NCI-H187 (cell line): ENCODE measurements at places on chromosomes 3 and 15.

GRCh38 chr3:103218793-103219192 is 784.0 kb downstream of the ZPLD1 start:
- DNase-seq, result no peak

GRCh38 chr3:1036207-1036826 is 56.5 kb upstream of the CNTN6 start:
- no peak for DNase-seq

- no peak for DNase-seq
Measured at GRCh38 chr3:37174532-37175126, at the start of gene LRRFIP2. Gene LRRFIP2 (minus strand): TSS chr3:37174582. CDS start chr3:37148983, 25,599 bp downstream.

DNA sequence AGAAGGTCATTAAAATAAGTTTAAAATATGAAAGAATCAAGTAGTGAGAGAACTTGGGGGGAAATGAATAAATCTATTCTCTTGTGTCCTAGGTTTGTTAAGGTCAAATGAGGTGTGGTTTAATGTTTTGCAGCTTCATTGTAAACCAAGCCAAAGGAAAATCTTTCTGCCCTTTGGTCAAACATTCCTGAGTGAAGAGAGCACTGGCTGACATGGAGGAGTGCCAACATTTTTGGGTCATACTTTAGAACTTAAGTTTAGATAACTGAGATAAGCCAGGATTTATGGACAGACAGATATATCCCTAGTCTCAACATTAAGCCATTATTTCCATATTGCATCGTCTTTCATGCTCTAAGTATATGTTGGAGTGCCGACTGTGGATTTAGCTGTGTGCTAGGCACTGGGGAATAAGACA is 66.4 kb downstream of the PTPRG start:
- DNase-seq, result no peak

DNA sequence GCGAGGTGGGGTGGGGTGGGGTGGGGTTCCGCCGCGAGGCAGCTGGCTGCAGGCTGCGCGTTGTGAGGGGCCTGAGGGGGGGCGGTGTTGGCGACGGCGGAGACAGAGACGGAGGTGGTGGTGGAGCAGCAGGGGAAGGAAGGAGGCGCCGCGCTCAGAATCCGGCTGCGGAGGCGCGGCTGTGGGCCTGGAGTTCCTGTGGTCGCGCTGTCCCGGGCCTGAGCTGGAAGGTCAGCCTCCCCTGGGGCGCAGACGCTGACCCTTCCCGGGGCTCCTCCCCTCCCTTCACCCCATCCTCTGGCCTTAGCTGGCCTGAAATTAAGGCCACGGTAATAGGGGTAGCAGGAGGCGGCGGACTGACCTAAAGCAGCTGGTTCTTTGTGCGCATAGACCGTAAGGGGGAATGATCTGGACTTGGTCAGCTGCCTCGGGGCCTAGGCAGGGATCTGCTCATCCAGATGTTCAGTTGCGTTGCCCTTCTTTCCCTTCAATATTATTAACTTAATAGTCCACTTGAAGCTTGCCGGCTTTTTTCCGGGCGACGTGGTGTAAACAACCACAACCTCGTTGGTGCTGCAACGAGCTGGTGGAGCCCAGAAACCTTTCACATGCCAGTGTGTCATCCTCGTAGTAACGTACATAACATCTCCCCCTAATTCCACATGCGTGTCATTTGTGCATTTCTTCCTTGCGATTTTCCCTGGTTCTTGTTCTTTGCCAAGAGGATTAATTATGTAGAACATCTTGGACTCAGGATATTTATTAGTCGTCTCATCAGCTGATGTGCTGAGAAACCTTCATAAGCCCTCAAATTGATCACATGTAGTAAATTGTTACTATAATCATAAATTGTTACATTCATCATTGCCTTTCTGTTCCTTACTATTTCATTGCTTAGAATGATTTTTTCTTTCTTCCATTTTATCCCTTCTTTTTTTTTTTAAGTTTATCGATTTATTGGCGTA is 626 bp downstream of the SEC62 start:
- peak; percentile 26 for DNase-seq

DNA sequence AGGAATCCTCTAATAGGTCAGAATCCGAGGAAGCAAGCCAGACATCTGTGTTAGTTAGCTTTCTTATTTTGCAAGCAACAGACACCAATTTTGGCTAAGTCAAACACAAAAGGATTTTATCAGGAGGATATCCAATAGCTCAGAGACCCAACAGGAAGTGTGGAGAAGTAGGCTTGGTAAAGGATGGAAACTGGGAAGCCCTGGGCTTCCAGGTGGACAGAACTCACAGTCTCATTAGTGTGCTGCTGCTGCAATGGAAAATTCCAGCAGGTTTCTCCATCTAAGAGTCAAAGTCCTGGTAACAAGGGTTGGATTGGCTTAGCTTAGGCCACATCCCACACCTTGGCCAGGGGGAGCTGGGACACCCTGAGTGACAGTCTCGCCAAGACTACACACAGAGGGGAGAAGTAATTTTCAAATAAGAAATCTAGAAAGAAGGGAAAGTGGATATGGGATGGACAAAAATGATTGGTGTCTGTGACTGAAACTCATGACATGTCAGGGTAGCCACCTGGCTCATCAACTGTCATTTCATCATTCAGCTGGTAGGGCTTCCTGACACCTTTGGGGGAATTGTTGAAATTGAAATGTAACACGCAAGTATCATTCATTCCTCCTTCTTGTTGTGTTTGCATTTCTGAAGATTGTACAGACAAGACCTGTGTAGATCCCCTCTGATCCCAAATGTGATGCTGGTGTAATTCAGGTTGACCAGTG is 158.6 kb downstream of the THSD4 start:
- DNase-seq, result no peak

DNA sequence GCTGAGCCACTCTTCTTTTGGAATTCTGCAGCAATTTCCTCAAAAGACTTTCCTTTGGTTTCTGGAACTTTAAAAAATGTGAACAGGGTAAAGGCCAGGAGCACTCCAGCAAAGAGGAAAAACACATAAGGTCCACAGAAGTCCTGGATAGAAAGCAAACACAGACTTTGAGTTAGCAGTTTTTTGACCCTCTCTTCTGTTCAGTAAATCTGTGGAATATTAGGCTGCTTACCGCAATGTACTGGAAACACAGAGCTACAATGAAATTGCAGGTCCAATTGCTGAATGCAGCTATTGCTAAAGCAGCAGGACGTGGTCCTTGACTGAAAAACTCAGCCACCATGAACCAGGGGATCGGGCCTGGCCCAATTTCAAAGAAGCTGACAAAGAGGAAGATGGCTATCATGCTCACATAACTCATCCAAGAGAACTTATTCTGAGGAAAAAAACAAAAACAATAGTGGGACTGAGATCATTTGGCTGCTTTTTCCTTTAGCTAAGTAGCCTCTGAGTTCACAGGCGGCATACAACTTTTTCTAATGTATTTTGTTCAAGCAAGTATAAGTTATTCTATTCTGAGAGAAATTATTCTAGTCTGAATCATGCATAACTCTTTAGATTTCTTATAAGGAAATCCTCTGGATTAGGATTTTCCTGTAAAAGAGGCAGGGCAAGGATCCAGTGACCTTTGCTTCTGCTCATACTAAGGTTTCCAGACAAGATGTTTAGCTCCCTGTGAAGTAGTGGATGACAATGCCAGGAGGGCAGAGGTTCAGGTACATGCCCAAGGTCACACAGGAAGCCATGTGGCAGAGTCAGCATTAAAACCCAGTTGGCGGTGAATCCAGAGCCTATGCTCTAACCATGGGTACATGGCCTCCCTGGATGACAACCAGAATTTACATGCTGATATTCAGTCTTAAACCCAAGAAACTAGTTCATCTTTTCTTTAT is 28.3 kb downstream of the SLC2A2 start:
- DNase-seq, result no peak

DNA sequence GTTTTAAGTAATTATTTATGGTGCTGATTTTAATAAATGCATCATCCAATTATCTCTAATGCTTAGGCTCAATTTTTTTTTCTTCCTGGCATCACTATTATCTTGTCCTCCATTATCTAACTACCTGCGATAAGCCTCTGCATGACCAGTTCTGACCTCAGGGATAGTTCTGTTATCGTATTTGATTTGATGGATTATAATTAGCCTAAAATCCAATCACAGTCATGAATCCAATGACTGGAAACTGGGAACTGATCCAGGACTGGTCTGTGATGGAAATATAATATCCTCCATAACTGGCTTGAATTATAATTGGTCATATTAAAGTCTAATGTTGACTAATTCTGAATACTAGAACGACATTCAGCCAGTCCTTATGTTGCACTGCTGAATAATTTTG is 1.1 kb downstream of the MYH15 start:
- DNase-seq, result no peak

GRCh38 chr3:47047673-47048072 is 68.2 kb downstream of the NBEAL2 start:
- DNase-seq, result no peak

GRCh38 chr15:74434263-74435136 is 742 bp upstream of the SEMA7A start:
- no peak for DNase-seq

DNA sequence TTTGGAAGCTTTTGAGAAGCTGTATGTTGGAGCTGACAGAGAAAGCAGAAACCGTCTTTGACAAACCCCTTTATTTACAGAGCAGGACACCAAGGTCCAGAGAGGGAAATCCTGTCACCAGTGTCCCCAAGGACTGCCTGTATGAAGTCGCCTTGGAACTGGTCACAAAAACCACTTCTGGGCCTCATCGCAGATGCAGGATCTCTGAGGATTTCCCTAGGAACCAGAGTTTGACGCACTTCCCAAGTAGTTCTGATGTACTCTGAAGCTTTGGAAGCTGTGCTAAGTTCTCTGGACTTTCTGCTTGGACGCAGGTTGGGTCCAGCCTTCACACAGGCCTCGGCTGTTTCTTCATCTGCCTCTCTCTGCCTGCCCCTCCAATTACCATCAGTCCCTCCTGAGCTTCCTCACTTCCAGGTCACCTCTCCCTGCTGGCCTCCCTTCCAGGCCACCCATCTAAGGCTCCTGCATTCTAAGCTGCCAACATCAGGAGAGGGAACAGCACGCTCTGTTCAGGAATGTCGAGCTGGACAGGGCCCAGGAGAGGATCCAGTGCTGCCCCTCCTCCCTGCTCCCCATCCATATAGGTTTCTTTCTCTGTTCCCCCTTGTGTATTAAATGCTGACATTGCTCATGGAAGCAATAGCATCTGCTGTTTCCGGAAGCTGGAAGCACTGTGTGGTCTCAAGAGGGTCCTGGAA is 270.8 kb downstream of the OPA1 start:
- no peak for DNase-seq

GRCh38 chr3:162777118-162777517 is 1280.5 kb downstream of the OTOL1 start:
- DNase-seq, result no peak

DNA sequence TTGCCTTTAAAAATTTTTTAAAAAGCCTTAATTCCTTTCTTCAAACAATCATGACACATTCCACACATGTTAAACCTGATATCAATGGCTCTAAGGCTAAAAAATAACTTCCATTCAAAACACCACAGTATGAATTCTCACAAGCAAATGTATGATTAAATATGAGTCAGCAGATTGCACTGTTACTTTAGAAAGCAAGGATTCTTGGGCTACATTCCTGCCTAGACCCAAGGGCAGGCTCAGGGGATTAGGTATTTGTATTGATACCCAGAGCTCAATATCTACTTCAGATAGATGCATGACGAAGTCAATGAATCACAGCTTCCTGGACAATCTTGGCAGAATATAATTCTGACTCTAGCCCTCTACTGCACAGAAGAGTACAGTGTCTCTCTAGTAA is 65.7 kb downstream of the RARB start:
- no peak for DNase-seq

GRCh38 chr3:197165890-197166289 is 132.5 kb downstream of the DLG1 start:
- DNase-seq, result no peak

GRCh38 chr3:111956449-111956848 is 22.4 kb upstream of the ABHD10 start:
- DNase-seq, result no peak

GRCh38 chr3:70000028-70000410 is 486 bp downstream of the SAMMSON start:
- no peak for DNase-seq

- no peak for DNase-seq
Measured at GRCh38 chr3:72342450-72342849, 505.8 kb downstream of the SHQ1 start.

GRCh38 chr15:67925182-67925581 is 85.3 kb upstream of the RNU6-1 start:
- no peak for DNase-seq

DNA sequence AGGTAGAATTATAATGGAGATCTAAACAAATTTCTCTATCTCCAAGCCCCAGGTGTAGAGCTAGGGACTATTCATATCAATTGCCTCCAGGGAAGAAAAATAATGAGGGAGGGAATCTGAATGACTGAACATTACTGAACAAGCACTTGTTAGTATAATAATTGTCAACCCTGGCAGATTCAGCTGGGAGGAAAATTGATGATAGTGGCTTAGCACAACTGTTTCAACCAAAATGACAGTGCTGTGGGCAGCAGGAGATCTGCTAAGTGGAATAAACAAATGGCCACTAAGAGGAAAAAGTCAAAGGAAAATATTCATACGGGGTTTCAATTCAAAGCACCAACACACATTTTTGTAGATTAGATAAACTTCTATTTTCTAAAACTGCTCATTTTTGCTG is 294.9 kb upstream of the ZNF385D start:
- DNase-seq, result no peak

- no peak for DNase-seq
Measured at GRCh38 chr15:98651581-98652220, 3.4 kb downstream of the IGF1R start.

- no peak for DNase-seq
Measured at GRCh38 chr15:66705277-66706146, 3.5 kb downstream of the SMAD6 start.
